CD4-positive, alpha-beta T cell (primary cell): ENCODE measurements at places on chromosomes 2 and 18.

GRCh38 chr2:1856475-1856874, 112.2 kb upstream of the PXDN start:
- DNase-seq = no peak

GRCh38 chr18:51390702-51391101, 193.2 kb upstream of the MEX3C start:
- no peak for DNase-seq

DNA sequence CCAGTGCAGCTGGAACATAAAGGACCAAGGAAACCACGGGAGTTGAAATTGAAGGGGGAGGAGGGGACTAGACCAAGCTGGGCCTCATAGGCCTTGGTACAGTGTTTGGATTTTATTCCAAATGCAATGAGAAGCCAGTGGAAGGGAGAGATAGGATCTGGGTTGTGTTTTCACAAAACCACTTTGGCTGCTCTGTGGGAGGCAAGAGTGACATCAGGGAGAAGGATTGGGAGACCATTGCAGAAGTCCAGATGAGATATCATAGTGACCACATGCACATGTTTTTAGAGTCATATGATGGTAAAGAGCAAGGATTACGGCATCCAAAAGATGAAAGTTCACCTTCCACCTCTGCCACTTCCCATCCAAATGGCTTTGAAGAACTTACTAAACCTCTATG, 210.2 kb downstream of the PAX3 start:
- no peak for DNase-seq

- no peak for DNase-seq
Measured at GRCh38 chr18:50410008-50410407, 35.2 kb downstream of the SKA1 start.

DNA sequence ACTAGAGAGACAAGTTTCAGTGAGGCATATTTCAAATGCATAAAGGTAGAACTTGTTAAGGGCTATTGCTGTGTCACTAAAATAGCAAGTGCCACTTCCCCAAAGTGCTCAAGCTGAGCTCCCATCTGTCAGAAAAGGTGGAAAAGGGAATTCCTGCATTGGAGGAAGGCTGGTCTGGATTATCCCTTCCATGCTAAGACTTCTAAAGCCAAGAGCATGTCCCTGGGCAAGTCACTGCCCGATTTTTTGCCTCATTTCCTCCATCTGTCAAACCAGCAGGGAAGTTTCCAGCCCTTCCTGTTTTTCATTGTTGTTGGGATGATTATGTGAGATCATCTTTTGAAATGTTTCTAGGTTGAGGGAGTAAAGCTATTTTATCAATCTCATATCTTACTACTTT, 175.5 kb downstream of the SETBP1 start:
- DNase-seq = no peak

DNA sequence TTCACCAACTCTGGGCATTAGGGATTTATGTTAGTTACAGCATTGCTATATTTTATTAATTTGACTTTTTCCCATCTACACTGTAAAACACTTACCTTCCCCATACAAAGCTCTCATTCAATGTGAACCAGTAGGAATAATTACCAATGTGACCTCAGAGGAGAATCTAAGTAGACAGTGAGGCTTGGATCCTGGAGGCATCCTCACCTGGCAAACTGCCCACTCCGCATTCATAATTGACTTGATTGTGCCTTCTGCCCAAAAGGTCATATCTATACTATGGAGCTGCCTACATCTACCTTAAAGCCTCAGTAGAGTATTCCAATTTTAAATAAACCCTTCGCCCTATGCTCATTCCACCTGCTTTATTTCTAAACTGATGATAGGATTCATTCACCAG, 45.4 kb upstream of the SCN1A start:
- DNase-seq = no peak

DNA sequence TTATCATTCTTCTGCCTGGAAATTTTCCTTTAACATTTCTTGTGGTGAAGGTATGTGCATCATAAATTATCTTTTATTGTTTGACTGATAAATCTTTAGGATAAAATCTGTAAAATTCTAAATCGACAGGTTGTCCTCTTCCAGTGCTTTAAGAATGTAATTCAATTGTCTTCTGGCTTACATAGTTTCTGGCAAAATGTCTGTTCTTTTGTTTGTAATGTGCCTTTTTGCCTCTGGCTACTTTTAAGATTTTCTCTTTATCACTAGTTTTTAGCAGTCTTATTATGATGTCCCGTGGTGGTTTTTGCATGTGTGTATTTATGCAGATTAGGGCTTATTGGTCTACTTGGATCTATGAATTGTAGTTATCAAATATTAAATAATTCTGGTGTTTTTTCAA, 203.6 kb upstream of the COPS8 start:
- DNase-seq = no peak

DNA sequence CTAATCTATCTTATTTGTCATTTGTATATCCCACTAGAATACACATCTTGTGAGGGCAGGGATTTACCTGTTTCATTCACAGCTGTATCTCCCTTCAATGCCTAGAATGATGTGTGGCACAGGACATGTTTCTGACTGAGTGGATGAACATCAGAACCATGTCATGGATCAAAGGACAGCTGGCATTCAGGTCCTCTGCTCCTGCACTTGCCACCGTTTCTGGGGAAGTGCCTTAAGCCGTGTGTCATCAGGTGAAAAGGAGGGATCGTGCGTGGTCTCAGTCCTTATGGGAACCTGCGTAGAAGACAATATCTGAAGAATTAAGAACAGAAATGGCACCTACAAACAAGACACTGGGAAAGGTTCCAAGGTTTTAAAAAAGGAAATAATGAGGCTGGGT, 206.1 kb upstream of the GATA6 start:
- DNase-seq = no peak

GRCh38 chr2:107027205-107027604, 141.2 kb upstream of the ST6GAL2 start:
- no peak for DNase-seq

DNA sequence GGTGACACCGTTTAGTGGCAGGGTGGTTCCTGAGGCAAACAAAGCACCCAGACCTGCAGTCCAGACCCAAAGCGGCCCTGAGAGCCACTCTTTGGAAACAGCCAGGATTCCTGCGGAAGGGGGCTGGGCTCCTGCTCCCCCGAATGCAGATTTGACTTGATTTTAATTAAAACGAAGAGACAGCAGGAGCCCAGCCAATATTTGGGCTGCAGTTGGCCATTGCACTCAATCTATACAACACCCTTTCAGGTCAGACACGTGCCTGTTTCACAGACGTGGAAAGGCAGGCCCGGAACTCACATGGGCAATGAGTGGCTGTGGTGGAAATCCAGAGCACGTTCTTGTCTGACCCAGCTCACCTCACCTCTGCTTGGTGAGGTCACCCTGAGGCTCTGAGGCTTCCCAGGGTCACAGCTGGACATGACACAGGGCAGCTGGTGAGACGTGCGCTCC, 122.4 kb downstream of the NDUFA10 start:
- no peak for DNase-seq

DNA sequence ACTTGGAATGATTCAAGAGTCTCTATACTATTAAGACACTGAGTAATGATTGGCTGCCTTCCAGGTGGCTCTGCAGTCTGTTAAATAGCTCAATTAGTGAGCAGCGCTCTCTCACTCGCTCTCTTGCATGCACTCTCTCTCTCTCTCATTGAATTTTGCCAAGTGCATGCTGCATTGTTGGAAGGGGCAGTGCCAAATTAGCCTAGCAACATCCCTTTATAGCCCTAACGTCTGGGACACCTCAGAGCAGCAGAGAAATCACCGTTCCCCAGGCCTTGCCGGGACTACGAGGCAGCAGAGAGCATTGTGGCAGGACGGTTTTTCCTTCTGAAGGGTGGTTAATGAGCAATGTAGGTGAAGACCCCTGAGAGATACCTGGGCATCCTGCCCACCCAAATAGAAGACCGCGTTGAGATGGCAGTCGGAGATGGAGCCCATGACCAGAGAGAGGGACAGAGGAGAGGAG, 447.6 kb upstream of the POU3F3 start:
- DNase-seq = no peak

DNA sequence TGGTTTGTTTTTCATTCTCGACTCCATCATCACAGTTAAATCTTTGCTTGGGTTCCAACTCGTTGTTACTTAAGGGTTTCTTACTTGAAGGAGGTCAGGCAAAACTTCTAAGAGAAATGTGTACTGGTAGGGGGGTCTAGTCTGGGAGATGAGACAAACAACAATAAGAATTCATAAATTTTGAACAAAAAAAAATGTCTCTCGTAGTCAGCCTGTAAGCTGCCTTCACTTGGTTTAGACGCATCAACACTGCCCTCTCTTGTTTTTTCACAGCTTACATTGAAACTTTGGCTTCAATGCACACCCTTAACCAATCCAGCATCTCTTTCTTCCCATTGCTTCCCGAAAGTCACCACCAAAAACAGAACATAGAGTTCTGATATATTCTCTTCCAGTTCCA, 576.4 kb upstream of the PIK3C3 start:
- no peak for DNase-seq

DNA sequence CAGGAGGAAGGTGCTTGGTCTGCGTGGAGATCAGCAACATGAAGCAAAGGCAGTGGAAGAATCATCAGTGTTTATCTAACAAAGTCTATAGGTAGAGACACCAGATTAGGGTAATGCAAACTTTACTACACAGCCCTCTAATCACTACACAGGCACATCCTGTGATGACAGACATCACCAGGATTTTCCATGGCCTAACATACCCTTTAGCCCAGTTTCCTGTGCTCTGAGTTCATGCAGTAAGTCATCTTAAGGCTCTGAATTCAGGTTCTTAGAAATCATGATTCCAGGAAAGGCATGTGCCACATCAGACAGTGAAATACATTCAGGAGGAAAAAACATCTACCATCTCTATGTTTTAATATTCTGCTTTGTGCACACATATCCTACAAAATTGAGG, 708.5 kb upstream of the SLC8A1 start:
- DNase-seq = no peak

GRCh38 chr18:12028040-12028628, 46.8 kb downstream of the IMPA2 start:
- no peak for DNase-seq
